ENCODE measurements at places on chromosomes 2 and 18.

- no peak for DNase-seq
These were observed 242.0 kb downstream of the HDAC4 start for GRCh38 chr2:239158641-239159475.

DNA sequence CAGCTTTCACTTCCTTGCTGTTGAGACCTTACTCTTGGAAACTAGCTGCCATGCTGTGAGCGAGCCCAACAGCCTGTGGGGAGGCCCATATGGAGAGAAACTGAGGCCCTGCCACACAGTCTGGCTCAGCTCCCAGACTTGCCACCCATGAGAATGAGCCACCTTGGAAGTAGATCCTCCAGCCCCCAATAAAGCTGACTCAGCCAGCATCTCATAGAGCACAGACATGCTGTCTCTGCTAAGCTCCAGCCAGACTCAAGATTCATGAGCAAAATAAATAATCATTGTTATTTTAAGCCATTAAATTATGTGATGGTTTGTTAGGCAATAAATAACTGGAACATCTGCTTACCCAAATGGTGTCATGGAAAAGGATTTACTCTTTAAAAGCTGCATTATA lies 53.6 kb upstream of the DDX18 start:
- no peak for DNase-seq

DNA sequence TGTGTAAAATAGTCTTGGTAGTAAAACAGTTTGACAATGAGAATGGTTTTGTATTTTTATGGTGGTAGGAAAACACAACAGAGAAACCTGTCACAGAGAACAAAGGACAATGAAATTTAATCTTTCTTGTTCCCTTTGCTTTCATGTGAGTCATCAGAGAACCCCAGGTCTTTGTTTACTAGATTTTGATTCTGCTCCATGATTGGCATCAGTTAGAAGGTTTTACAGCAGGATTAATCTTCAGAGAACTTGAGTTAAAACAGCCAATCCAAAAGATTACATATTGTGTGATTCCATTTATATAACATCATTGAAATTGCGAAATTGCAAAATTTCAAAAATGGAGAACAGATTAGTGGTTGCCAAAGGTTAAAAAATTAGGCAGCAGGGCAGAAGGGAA lies 2.5 kb downstream of the APLF start:
- DNase-seq, result no peak

GRCh38 chr2:64654063-64654811 lies 524 bp upstream of the SERTAD2 start:
- no peak for DNase-seq

DNA sequence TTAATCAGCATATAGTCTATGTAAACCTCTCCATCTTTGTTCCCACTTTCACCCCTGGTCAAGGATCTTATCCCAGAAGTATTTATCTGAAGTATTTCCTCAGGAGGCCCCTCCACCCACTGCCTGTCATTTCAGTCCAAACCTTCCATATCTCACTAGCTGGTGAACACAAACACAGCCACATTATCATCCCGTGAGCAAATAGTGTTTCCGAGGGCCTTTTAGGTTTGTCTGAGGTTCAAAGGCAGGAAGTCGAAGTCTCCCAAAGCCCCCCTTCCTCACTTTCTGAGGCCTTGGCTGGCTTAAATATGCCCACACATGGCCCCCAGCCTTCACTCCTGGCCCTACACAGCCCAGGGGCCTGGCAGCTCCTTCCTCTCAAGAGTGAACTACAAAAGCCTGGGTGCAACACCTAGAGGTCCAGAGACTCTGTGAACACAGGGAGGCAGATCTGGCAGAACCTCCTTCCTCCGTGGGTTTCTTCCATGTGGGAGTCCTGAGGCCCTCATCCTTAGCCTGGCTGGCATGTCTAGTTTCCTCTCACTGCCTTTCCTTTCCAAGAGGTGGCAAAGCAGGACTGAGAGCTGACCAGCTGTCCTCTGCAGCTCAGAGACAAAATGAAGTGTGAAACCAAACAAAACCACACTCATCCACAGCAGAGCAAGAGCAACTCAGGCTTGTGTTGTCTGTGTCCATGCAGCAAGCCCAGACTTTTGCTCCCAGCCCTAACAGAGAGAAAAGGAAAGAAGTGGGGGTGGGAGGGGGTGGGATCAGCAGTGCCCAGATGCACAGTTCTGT lies 264.2 kb downstream of the SS18 start:
- DNase-seq, result no peak

DNA sequence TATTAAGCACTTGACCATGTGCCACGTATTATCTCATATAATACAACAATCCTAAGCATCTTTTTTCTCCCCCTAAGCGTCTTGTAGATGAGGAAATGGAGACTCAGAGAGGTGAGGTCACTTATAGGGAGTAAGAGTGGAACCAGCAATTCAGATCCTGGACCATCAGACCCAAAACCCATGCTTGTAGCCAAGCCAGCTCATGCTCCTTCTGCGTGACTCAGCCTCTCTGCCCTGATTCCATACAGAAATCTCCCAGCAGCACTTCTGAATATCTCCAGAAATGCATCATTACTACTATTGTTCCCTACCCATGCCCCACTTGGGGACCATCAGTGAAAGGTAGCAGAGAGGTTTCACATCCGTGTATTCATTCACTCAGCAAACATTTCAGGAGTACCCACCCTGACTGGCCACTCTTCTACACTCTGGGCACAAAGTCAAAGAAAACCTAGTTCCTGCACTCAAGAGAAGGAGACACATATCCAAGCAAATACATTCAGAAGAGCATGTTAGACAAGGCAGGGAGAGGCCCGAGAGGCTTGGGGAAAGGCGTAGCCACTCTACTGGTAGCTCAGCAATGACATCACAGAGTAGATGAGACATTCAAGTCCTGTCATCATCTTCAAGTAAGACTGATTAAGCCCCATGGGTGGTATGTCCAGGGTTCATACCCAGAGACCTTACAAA lies 141.9 kb downstream of the MTCL1 start:
- DNase-seq, result no peak

- no peak for DNase-seq
These were observed 1.3 kb downstream of the CYP27C1 start for GRCh38 chr2:127218812-127219170.

DNA sequence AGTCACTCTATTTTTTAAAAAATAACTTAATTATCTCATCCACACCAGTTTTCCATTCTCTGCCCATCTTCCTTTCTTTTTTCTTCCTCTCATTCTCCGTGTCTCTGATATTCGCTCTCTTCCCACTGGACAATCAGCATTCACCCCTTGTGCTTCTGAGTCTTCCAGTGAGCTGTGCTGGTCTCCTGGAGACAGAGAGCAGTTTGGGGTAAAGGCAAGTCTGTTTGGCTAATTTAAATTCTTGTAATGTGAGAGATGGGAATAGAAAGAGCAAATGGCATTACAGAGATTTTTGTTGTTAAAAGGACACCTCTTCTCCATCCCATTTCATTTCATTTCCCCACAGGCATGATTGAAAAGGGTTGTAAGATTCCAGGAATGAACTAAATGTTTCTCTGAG lies 107.5 kb downstream of the DTNA start:
- no peak for DNase-seq

GRCh38 chr2:229486673-229487072 lies 215.6 kb upstream of the PID1 start:
- DNase-seq, result no peak

GRCh38 chr18:56721031-56721430 lies 69.9 kb downstream of the WDR7 start:
- no peak for DNase-seq

- no peak for DNase-seq
These were observed at the start of gene FAM110C for GRCh38 chr2:46471-47345. Gene FAM110C, minus strand, starts transcription at chr2:46505. Its CDS starts 120 bp downstream, at chr2:46385.

- no peak for DNase-seq
These were observed 31.5 kb upstream of the NFE2L2 start for GRCh38 chr2:177296040-177296439.

DNA sequence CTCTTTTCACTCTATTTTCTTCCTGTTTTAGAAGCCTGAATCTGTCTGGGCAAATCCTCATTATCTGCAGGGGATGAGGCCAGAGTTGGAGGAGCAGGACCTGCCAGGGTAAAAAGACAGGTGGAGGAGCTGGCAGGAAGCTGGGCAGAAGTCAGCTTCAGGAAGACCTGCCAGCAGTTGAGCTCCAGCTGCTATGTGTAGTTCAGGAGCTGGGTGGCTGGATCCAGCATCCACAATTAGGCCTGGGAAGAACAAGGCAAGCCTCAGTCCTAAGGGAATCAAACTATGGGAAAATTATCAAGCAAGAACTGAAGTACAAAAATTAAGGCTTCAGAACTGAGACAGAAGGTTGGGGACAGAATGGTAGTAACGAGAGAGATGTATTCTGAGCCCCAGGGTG lies 174.0 kb downstream of the MREG start:
- no peak for DNase-seq
